ENCODE measurements at places on chromosomes 12 and 14. TPM values are rescaled to one million over a fixed set of nuclear protein-coding genes. Genes with fewer than 3 reads are reported as not detected.

DNA sequence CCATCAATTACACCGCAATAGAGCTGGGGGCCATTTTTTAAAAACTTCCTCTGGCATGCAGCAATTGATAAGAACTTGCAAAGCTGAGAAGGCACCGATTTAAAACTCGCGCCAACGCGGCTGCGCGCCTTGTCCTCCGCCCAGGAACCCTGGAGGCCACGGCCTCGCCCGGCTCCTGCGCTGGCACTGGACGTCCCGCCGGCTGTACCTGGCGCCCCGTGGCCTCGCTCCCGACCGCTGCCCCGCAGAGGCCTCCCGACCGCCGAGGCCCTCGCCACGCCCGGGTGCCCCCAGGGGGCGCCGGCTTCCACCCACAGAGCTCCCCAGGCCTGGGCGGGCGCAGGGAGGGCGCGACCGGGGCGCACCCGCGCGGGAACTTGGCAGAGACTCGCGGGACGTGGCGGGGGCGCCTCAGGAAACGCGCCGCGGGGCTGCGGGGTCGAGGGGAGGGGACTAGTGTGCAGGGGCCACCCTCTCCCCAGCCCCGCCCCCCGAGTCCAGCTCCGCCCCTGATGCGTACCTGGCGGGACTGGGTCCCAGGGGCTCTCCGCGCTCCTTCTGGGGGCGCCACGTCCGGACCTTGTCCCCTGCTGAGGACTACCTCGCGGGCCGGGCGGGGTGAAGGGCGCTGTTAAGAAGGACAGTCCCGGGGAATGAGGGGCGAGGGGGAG is 65.7 kb downstream of the TNFAIP2 start:
- DNase-seq, result peak; percentile 70

Gene ACSM4
- not detected for total RNA-seq

DNA sequence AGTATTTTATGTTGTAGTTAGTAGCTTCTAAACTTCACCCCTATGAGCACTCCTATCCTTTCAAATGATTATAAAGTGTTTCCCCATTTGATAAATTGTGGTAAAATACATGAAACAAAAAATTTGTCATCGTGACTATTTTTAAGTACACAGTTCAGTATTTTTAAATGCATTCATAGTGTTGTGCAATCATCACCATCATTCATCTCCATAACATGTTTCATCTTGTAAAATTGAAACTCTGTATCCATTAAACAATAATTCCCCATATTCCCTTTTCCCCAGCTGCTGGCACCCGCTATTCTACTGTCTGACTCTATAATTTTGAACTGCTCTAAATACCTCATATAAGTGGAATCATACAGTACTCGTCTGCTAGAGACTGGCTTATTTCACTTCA is 52.5 kb downstream of the ATP23 start:
- no peak for DNase-seq

Gene ASB2
- total RNA-seq, result 268 TPM

DNA sequence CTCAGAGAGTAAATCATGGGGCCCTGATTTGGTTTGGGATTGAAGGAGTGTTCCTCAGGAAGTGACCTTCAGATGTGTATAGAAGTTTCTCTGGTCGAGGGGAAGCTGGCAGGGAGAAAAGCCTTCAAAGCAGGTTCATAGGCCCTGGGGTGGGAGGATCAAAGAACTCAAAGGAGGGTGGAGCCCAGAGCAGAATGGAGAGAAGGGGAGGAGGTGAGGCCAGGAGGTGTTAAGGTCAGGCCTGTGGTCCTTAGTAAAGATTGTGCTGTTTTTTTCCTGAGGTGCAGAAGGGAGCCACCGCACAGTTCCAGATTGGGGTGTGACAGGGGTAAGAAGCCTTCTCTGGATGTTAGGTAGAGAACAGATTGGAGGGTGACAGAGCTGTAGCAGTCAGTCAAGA is 9.7 kb upstream of the CFAP251 start:
- DNase-seq, result no peak

DNA sequence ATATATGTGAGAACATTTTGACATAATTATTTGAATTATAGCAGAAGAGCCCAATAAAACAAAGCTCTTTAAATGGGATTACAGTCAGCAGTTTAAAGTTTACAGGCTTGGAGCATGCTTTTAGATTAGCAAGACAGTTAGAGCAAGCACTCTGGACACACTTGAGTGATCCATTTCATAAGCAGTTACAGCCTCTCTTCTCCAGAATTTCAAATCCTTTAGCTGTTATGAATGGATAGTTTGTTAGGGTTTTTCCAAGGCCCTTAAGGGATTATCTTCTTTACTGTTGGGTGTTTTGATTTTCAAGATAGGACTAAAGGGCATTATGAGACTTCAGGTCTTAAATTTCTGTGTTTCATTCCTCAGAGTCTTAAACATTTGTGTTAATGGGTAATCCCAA is 36.3 kb downstream of the BEST3 start:
- DNase-seq, result no peak

Gene INHBC
- not detected for total RNA-seq

Gene FAM222A
- total RNA-seq, result 25.7 TPM

Gene DENND5B
- total RNA-seq, result 43.7 TPM

DNA sequence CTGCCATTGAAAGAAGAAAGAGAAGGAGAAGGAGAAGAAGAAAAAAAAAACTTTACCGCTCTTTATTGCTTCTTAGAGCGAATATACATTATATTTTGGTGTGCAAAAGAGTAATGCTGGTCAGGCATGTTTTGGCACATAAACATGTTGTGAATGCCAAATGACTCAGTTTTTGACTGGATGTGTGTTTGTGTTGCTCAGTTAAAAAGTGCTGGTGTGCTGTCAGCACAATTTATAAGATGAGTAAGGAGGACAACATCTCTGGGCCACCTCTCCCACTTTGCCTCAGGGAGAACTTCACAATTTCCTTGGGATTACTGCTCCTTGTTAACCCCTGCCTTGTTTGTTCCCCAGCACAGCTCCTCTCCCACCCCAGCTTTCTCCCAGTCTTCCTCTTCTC is 584.8 kb downstream of the ETNK1 start:
- DNase-seq, result no peak

DNA sequence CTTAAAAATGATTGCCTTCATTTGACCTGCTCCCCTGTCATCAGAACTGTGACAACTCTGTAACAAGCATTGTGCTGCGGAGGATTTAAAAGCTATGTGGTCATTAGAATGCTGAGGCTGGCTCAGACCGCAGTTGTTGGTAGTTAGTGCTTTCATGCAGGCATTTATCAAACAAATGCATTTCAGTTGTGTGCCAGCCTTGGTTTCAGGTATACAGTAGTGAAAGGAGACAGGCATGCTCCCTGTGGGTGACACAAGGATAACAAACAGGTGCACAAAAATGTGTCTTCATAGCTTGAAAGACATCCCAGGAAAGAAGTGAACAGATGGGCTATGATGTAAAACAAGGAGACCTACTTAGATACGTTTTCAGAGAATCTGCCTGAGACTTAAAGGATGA is 60.6 kb downstream of the MARK3 start:
- no peak for DNase-seq

Gene EXD2
- total RNA-seq, result 17.7 TPM

DNA sequence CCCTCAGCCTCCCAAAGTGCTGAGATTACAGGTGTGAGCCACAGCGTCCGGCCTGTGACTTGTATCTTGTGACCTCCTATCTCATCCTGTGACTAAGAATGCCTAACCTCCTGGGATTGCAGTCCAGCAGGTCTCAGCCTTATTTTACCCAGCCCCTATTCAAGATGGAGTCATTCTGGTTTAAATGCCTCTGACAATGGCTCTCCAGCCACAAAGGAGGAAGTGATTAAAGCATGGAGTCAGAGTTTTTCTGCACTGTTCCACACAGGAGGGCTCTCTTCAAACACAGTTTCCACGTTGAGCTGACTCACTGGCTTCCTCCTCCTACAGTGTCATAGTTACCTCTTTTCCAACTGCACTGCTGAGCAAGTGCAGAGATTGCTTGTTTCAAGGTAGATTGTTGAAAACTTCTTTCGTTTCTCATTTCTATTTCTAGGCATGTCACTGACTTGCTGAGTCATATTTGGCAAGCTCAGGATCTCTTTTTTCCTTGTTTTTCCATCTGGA is 383.8 kb downstream of the PCNX1 start:
- no peak for DNase-seq

GRCh38 chr12:7832059-7832696 is 40.5 kb downstream of the SLC2A14 start:
- no peak for DNase-seq

DNA sequence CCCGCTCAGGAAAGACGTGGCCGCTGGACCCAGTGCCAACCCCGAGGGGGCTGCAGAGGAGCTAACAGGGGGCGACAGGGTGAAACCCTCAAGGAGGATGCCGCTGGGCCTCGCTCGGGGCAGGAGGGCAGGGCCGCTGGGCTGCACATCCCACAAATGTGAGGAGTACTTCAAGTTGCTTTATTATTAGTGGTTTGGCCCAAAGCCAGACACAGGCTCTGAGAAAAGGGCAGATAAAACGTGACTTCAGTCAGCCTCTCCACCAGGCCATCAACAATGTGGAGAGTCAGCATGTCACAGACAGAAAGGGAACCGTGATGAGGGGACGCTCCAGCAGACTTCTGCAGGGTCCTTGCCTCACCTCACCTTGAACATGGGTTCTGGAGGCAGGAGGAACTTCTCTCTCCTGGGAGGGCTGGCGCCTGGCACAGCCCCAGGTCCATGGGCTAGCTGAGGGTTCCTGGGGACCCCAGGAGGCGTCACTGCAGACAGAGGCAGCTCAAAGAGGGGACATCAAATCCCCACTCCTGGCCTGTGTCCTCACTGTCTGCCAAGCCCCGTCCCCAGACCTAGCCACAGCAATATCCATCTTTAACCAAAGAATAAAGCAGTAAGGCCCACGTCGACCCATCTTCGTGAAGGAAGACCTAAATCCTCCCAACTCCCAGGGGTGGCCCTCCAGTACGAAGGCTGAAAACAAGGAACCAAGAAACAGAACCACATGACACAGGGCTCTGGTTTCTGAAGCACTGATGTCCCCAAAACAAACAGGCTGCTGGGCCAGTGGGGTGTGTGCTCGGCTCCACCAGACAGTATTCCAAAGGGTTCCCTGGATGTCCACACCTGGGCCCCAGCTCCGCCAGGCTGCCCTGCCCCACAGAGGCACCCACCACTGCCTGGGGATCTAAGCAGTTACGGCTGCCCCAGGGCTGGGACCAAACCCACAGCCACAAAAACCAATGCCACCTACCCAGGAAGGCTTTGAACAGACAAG is 35.1 kb downstream of the CCDC85C start:
- peak; percentile 69 for DNase-seq

DNA sequence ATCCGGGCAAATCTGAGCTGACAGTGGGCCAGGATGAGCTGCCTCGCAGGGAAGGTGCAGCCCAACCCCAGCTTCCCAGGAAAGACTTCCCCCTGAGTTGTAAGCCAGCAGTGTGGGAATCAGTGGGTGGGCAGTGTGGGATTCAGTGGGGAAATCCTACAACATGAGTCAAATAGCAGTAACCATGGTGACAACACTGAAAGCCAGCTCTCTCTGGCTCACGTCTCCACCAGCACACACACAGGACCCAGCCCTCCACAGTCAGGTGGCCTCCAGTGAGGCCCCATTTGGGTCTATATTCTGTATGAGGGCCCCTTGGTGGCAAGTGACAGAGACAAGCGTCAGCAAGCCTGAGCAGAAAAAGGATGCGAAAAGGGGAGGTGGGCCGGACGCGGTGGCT is 6.0 kb upstream of the LGALS3 start:
- DNase-seq, result no peak

Gene HCAR1
- total RNA-seq, result 0.12 TPM

DNA sequence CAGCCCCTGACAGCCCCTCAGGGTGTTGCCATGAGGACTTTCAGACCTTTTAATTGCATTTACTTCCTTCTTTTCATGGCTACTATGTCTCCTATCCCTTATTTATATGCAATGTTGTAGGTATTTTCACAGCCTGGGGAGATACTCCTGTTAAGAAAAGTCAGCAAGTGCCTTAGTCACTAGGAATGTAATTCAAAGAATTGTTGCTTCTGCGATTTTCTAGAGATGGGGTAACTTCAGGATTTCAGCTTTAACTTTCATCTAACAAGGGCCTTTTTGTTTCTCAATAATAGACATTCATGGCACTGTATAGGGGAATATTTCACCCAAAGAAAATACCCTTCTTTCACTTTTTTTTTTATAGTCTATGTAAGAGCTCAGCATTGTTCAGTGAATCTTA is 533.3 kb upstream of the MIS18BP1 start:
- no peak for DNase-seq

Gene CCDC198
- total RNA-seq, result not detected

DNA sequence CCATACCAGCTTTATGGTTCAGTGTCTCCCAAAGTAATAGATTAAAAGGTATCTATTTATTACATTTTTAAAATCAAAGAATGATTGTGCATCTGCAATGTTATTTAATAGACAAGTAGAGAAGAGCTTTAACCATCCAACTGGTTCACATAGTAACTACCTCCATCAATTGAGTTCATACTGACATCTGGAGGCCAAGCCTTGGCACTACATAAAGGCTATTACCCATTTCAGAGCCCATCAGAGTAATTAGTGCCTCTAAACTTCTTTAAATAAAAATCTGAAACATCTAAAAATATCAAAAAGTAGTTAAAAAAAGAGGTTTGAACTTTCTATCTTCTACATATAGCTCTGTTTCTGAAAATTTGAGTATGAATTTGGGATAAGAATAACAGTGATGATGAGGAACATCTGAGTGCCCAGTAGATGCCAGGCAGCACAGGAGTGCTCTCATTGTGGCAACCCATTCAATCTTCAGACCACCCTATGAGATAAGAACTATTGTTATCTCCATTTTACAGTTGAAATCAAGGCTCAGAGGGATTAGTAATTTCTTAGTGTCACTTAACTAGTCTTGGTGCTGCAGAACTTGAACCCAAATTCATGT is 132.9 kb upstream of the DAAM1 start:
- DNase-seq, result no peak

- DNase-seq, result peak; percentile 57
Measured at GRCh38 chr14:101119830-101120571, 216.5 kb upstream of the RTL1 start.

GRCh38 chr12:30269496-30269895 is 426.2 kb downstream of the IPO8 start:
- DNase-seq, result no peak

Gene PPM1H
- 8.5 TPM for total RNA-seq

DNA sequence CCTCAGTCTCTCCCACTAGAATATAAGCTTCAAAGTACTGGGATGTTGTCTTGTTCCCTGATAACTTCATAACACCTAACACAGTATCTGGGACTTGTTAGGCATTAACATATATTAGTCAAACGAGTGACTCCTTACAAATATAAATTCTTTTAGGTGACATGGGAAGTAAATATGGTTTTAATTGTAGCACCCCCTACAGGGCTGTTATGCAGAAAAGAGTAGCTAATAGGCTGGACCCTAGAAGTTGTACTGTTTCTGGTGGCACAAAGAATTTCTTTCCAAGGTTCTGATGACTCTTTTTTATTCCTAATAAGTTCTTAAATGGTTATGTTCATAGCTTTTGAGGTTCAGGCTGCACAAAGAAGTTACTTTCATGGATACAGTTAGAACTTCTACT is 29.8 kb downstream of the GPATCH2L start:
- no peak for DNase-seq

Gene NKX2-1
- not detected for total RNA-seq

- no peak for DNase-seq
Measured at GRCh38 chr12:117188961-117189724, 1.1 kb downstream of the FBXO21 start.

All from left ventricle myocardium superior (tissue), 1 donor.